Caudate nucleus (tissue), 63 donors: ENCODE measurements at places on chromosomes 5 and 9.

DNA sequence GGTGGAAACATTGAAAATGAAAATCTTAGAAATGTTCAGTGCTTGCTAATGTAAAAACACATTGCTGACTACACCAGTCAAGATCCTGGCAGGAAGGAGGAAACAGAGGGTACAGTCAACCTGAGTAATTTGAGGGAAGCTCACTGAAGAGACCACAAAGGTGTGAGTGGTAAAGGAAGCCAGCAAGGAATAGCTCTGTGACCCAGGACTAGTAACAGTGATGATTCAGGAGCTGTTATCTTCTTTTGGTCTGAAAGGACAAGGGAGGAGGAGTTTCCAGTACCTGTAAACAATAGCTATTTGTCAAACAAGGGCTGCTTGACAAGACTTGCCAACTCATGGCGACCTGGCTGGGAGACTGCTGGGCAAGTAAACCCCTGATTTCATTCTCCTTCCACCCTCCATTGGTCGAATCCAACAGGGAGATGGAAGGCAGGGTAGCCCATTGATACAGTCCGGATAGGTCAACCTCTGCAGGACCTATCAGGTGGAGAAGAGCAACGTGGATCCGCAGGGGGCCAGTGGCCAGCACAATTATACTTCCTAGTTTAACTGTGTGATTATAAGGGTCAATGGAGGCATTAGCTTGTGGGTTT lies 68.1 kb downstream of the MAMDC2 start:
- DNase-seq, result no peak

DNA sequence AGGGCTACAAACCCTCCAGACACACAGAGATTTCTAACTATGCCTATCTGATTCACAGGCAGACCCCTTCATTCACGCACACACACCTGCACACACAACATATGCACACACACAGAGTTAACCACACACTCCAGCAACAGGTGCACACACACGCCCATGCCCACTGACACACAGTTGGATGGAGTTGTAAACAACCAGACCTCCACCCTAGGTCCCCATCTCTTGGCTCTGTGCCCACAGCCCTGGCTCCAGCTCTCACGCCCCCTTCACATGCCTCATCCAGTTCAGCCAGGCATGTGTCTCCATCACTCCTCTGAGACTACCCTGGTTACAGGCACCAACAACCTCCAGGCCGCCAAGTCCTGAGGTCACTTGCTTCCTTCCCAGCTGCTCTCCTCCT lies 61.1 kb downstream of the PSD2 start:
- no peak for DNase-seq

GRCh38 chr5:173671121-173671949 lies 54.9 kb upstream of the BOD1 start:
- DNase-seq, result peak; percentile 72

DNA sequence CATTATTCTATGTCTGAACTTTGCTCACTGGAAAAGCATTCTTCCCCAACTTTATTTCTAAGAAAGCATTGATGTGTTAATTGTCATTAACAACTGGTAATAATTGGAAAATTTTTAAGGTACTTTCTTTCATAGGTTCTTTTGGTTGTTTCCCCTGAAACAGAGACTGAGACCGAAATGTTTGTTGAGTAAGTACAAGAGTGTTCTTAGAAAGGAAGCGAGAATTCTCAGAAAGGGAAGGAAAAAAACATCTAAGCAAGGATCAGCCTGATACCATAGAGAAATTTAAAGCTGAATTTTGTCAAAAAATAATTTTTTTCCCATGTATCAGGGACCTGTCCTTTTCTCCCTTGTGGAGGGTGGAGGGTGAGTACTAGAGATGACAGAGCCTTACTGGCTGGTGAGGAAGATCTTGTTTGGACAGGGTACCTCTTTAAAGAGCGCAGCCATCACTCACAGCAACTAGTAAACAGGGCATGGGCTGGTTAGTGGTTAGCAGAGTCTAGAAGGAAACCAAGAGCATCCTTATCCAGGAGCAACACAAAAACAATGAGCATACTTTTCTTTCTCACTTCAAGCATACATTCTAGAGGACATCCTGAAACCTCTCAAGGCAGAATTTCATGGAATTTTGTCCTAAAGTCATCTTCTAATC lies 898.5 kb downstream of the DNAH5 start:
- no peak for DNase-seq

GRCh38 chr5:98016771-98017170 lies 756.7 kb upstream of the RGMB start:
- DNase-seq, result no peak

GRCh38 chr5:146682899-146683532 lies 167.0 kb upstream of the GPR151 start:
- no peak for DNase-seq

- DNase-seq, result no peak
Measured at GRCh38 chr5:167783145-167783817, 508.2 kb upstream of the WWC1 start.

GRCh38 chr9:28163619-28164018 lies 590.3 kb upstream of the C9orf72 start:
- no peak for DNase-seq

DNA sequence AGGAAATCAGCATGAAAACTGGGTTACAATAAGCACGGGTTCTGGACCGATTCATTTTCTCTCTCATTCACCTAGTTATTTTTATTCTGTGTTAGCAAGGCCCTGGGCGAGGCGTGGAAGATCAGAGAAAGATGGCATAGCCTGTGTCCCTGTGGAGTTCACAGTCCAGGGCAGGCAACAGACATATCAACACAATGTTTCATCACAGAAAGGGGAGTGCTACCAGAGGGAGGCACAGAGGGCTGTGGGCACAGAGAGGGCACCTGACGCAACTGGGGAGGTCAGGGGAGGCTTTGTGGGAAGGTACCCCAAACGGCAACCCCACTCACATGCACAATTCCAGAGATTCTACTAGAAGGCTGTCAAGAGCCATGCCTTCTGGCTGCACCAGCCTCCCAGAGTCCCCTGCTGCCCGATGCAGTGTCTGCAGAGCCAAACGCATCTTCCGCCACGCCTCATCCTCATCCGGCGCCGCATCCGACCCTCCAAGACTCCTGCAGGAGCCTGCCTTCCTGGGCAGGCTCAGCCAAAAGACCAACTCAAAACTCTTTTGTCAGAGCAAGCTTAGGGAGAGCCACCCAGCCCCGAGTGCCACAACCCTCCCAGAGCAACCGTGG lies 1.4 kb downstream of the FAM193B start:
- no peak for DNase-seq

- DNase-seq, result no peak
Measured at GRCh38 chr5:109654455-109654854, 35.3 kb upstream of the MAN2A1 start.

DNA sequence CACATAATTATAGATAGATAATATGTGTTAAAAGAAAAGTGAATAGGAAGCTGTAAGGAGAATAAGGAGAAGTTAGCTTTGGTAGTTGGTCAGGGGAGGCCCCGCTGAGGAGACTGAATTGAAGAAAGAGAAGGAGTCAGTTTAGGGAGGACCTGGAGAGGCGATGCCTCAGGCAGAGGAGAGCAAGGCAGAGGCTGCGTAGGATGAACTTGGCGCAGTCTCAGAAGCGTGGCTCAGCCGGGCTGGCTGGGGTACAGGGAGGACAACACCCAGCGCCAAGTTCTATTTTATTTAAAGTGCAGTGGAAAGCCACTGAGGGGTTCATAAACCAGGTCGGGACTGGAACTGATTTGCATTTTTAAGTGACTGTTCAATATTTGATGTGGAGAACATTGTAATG lies 68.5 kb downstream of the PTCD2 start:
- no peak for DNase-seq
